GM12864 (cell line): ENCODE measurements at places on chromosomes 13 and 19.

- no peak for DNase-seq
Measured at GRCh38 chr13:71524613-71525304, 342.2 kb downstream of the DACH1 start.

- DNase-seq: peak; percentile 60
Measured at GRCh38 chr19:2167896-2168618, 4.3 kb downstream of the DOT1L start.

DNA sequence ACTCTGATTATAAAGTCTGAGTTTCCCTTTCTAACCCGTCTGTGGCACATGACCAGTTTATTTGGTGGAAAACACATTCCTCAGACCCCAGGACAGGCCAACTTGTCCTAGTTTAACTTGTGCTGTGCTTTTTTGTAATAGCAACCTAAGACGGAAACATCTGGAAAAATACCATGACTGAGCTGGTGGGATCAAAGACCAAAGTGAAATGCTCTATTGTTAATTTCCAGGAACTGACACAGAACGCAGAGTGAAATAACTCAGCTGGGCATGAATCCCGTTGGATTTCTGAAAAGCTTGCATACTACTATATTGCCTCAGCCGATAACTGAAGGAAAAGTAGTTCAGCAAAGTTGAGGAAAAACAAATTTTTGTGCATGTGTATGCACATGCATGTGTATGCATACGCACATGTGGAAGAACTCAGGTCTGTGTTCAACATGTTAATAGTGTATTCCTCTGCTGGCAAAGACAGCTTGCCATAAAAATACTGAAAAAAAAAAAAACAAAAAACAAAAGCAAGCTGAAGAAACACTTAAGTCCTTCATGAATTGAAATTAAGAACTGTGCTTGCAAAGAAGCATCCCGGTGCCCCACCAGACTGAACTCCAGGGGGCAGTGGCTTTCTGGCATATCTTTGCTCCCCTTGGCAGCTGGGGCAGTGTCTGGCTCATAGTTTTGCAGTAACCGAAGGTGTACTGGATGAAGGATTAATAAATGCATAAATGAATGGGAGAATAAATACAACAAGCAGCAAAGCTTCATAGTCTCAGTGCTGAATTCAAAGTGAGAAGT lies 187.8 kb downstream of the LHFPL6 start:
- no peak for DNase-seq

- peak; percentile 53 for DNase-seq
Measured at GRCh38 chr19:6125571-6125989, 9.9 kb upstream of the ACSBG2 start.

DNA sequence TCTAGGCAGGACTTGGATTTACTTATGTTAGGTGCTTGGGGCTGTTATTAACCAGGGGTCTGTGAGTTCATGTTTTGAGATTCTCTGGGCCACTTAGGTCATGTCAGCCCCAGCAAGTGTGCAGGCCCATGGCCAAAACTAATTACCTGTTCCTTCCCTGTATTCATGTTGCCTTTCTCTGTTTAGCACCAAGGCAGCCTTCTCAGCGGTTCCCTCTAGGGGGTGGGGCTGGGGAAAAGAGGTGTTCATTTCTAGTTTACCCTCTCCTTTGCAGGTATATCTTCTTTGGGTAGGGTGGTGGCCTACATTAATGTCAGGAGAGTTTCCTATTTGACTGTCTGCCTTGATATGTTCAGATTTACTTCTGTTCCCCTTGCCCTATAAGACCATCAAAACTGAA lies 61.7 kb downstream of the PDS5B start:
- no peak for DNase-seq

DNA sequence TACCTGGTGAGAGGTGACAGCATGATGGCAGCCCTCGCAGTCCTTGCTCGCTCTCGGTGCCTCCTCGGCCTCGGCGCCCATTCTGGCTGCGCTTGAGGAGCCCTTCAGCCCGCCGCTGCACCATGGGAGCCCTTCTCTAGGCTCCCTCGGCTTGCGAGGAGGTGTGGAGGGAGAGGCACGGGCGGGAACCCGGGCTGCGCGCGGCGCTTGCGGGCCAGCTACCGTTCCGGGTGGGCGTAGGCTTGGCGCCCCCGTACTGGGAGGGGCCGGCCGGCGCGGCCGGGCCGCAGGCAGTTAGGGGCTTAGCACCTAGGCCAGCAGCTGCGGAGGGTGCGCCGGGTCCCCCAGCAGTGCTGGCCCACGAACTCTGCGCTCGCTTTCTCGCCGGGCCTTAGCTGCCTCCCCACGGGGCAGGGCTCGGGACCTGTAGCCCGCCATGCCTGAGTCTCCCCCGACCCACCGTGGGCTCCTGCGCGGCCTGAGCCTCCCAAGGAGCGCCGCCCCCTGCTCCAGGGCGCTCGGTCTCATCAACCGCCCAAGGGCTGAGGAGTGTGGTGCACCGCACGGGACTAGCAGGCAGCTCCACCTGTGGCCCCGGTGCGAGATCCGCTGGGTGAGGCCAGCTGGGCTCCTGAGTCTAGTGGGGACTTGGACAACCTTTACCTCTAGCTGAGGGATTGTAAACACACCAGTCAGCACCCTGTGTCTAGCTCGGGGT lies 1624.3 kb downstream of the SLITRK1 start:
- DNase-seq: no peak

DNA sequence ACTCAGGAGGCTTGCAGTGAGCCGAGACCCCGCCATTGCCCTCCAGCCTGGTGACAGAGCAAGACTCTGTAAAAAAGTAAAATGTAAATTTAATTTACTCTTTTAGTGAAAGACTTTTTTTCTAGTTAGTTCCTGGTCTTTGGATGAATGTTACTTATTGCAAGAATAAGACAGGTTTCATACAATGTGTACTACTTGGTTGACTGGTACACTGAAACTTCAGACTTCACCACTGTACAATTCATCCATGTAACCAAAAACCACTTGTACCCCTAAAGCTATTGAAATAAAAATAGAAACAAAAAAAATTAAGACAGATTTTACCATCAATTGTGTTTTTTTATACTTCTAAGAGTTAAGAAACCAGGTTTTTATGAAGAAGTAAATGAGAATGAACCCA lies 35.5 kb downstream of the GPALPP1 start:
- DNase-seq: no peak

GRCh38 chr13:49693191-49693733 lies 2.0 kb upstream of the EBPL start:
- no peak for DNase-seq

DNA sequence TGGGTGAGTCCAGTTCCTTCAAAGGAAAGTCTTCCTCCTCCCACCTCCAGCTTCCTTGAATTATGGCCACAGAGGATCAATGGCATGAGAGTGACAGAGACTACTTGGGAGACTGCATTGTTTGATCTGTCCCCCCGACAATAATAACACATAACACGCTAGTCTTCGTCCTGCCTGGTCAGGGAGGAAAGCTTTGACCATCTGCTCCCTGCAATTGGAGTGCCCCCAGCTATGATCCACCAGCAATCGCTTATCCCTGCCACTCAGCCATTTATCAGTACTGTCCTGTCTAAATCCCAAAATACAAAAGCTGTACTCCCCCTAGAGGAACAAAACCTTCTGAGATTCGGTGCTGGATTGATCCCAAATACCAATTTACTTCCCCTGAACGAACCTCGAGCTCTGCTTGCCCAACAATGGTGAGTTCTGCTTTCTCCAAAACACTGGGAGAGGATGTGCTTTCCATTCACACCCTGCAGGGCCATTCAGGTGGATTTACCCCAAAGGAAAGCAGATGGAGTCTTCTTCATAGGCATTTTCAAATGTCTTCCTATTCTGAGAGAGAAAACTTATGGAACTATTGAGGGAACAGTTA lies 466.7 kb downstream of the TSHZ3 start:
- no peak for DNase-seq

DNA sequence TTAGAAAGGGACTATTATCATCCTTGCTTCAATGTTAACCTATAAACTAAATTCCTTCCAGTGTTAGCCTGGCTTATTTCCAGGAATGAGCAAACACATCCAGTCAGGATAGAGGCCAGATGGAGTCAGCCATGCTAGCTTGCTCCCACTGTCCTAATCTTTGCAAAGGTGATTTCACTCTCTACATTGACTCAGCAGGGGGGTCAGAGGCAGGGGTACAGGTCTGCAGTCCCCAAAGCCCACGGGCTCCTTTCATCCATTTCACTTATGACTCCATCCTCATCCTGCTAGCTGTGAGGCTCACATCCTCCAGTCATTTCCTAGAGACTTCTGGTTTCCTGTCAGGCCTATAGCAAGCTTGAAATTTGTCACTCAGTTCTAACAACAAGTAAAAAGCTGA lies 63.4 kb upstream of the CEACAM8 start:
- DNase-seq: no peak

GRCh38 chr19:30452931-30453330 lies 80.7 kb downstream of the ZNF536 start:
- DNase-seq: no peak

DNA sequence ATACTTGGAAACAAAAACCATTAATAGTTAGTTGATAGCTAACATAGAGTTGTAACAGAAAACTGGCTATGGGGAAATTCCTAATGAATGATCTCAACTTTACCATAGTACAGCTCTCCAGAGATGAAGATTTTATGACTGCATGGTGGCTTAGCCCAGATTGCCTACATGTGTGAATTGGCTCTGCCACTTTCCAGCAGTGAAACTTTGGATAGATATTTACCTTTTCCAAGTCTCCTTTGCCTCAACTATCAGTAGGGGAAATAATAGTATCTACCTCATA lies 161.1 kb downstream of the LACC1 start:
- no peak for DNase-seq

GRCh38 chr19:13013649-13014048 lies 18.4 kb downstream of the NFIX start:
- DNase-seq: no peak

GRCh38 chr19:14530005-14530348 lies 583 bp downstream of the TECR start:
- no peak for DNase-seq

DNA sequence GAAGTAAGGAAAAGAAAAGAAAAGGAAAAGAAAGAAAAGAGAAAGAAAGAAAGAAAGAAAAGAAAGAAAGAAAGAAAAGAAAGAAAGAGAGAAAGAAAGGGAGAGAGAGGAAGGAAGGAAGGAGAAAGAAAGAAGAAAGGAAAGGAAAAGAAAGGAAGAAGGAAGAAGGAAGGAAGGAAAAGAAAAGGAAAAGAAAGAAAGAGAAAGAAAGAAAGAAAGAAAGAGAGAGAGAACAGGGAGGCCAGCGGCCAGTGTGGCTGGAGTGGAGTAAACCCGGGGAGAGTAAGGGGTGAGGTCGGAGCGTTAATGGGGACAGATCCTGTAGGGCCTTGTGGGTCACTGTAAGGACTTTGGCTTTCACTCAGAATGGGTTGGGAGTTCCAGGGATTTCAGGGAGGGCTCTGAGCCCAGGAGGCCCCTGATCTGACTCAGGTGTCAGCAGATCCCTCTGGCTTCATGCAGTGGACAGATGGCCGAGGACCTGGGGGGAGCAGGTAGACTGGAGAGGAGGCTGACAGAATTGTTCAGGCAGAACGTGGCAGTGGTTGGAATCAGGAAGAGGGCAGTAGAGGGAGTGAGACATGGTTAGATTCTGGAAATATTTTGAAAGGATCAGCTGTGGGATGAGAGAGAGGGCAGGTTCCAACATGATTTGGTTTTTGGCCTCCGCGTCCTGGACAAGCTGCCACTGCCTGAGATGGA lies 19.8 kb upstream of the FXYD3 start:
- no peak for DNase-seq
